Right kidney (tissue), 9 donors: ENCODE measurements at places on chromosomes 4 and X.

DNA sequence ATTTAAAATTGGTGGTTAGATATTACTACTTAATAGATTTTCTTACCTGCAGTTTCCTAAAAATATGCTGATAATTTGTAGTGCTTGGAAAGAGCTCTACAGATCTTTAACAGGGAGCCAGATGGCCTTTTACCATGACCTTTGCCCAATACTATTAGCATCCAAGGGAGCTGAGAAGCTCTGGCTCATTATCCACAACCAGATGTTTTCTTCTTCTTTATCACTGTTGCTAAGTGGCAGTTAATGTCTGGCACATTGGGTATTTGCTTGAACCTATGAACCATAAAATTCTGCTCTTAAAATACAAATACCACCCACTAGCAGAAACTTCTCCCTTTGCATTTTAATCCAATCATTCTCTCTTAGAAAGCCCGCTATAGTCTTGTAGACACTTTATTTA is 1480.3 kb downstream of the C4orf33 start:
- DNase-seq: no peak

- no peak for DNase-seq
Observed at GRCh38 chrX:49761481-49761880, 65.7 kb upstream of the PAGE1 start.

- no peak for DNase-seq
Observed at GRCh38 chrX:17654116-17654515, 83.2 kb upstream of the SCML1 start.

DNA sequence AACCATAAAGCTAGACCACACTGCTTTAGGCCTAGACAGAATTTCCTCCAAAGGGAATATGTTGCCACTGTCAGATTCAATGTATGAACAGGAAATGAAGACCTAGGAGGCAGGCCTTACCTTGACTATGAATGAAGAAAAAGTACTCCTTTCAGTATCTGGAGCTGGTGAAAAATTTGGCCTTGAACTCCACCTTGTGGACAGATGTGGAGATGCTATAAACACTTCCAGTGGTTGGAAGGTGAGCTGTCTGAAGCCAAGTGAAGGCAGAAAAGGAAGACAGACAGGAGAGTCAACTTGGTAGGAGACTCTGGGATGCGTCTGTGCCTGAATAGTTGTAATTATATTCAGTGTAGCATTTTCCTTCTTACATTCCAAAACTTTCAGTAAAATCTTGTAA is 17.2 kb downstream of the SPIN3 start:
- DNase-seq: peak; percentile 4

GRCh38 chrX:123267220-123267619 is 83.1 kb downstream of the GRIA3 start:
- DNase-seq: no peak

- DNase-seq: peak; percentile 6
Observed at GRCh38 chrX:51614353-51615012, 4.2 kb downstream of the CENPVL3 start.
